ENCODE measurements at places on chromosomes 3 and 15.
A peak's percentile ranks its signal among the peaks of the same experiment; 100 is the strongest.

GRCh38 chr3:24838533-24838932 lies 343.9 kb upstream of the THRB start:
- no peak for DNase-seq

- no peak for DNase-seq
Observed at GRCh38 chr3:13308380-13308801, 111.7 kb downstream of the NUP210 start.

- no peak for DNase-seq
Observed at GRCh38 chr15:63425426-63425985, 43.9 kb upstream of the CA12 start.

DNA sequence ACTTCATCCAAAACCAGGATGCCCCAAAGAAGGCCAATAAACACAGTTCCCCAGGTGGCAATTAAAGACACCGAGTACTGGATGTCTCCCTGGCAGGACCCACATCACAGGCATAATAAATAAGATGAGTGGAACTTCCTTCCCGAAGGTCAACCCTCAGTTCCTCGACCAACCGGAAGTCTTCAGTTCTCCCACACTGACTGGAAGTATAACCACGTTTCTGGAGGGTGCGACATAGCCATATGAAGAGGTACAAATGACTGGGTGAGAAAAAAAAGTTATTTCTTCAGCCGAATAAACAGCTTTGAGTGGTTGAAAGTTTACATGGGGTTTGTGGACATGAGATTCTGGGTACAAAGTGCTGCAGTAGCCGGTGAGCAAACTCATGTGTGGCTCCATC lies 34.6 kb upstream of the MUC13 start:
- no peak for DNase-seq

DNA sequence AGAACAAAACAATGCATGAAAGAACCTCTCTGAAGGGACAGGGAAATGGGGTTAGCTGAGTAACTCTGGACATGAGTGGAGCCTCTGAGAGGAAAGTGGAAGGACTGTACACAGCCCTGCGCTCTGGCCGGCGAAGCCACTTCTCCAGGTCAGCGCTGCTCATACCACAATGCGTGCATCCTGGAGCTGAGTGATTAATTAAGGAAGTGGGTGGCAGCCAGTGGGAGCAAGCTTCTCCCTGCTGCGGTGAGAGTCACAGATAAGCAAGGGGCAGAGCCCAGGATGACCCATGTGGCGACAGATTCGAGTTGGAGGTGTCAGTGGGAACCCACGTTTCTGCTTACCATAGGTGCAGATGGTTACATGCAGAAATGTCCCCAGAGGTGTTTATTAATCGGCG lies 48.0 kb downstream of the KLF15 start:
- no peak for DNase-seq

DNA sequence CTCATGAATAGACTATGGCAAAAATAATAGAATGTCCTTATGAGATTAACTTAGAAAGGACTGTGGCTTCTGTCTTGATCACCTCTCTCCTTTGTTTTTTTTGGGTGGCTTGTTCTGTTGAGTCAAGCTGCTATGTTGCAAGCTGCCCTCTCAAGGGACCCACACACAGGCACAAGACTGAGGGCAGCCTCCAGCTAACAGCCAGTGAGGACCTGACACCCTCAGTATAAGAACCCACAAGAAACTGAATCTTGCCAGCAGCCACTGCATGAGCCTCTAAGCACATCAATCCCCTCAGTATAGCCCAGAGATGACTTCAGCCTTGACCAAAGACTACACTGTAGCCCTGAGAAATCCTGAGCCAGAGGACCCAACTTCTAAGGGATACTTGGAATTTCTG lies 361.1 kb downstream of the MCTP2 start:
- DNase-seq: no peak

DNA sequence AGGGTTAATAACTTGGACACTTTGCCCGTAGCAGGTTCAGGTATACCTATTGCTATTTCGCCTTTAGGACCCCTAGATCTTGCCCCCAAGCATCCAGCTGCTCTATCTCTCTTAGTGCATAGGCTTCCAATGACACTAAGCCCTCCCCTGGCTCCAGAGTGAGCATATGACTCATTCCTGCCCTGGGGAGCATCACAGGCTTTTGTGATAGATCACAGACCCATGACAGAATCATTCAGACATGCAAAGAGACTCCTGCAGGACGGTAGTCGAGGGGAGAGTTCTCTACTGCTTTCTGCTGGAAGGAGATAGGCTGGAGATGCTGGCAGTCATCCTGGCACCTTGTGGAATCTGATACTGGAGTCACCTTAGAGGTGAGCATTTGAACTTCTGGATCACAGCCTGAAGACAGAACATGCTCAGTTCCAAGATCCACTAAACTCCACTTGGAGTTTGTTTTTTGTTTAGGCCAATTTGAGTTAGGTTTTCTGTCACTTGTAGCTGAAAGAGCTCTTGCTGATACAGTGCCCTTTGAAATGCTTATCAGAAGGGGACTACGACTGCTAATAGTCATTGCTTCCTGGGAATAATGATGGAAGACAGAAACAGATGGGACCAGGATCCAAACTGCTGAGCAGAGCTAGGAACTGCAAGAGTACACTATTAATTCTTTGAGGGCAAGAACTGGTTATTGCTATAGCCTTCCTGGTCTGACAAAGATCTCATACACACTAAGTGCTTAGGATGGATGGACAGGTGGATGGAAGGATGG lies 11.0 kb downstream of the LYSMD2 start:
- DNase-seq: peak; percentile 55

DNA sequence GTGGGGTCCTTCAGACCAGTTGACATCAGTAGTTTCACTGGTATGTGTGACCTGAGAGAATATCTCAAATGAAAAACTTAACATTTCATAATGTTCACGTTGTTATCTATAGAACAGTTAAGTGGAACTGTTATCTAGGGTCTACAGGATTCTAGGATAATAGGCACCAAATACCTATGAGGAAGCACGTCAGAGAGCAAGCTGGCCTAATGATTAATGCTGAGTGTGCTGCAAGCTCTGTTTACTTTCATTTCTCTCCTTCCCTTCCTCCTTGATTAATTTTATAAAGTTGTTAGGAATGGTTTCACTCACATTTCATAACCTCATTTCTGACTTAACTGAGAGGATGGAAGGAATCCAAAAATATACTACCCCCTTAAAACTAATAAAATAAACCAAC lies 362.5 kb upstream of the ZNF717 start:
- DNase-seq: no peak

DNA sequence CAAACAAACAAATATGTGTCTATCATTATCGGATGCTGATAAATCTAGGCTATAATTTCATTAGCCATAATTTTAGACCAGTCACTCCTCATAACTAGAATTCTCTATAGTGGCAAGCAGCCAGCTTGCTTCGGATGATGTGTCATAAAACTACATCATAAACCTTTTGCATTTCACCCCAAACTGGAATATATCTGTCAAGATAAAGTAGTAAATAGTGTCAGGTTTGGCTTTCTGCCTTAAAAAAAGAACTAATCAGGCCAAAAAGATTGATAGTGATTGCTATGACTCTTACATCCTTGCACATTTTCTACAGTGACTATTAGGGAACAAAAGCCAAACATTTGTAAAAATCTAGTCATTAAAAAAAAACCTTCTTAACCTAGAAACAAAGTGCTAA lies 51.0 kb downstream of the DPPA2 start:
- no peak for DNase-seq

GRCh38 chr15:75036212-75036616 lies 12.8 kb downstream of the PPCDC start:
- no peak for DNase-seq

- DNase-seq: no peak
Observed at GRCh38 chr3:78204977-78205376, 1165.1 kb downstream of the ROBO2 start.

- no peak for DNase-seq
Observed at GRCh38 chr3:133077688-133078087, 39.5 kb downstream of the TMEM108 start.

GRCh38 chr3:184383033-184383740 lies 3.3 kb downstream of the CHRD start:
- DNase-seq: no peak

- DNase-seq: no peak
Observed at GRCh38 chr3:87084868-87085267, 93.9 kb upstream of the VGLL3 start.

- no peak for DNase-seq
Observed at GRCh38 chr3:149592758-149593240, 65.0 kb downstream of the WWTR1 start.

DNA sequence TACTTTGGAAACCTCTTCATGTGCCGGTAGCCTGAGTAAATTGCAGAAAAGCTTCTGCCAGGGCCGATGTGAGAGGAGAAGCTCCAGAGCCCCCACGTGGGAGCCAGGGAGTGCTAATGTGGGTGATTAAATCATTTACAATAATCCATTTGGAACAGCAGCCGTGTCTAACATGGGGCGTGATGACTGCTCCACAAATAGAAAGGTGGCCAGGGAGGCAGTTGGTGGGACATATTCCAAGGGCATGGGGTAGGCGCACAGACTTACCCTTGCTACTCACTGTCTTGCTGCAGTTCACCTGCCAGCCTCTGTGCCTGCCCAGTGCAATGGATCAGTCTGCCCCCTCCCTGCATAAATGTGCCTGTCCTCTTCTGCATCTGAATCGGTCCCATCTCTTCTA lies 39.3 kb upstream of the INSYN1 start:
- no peak for DNase-seq

DNA sequence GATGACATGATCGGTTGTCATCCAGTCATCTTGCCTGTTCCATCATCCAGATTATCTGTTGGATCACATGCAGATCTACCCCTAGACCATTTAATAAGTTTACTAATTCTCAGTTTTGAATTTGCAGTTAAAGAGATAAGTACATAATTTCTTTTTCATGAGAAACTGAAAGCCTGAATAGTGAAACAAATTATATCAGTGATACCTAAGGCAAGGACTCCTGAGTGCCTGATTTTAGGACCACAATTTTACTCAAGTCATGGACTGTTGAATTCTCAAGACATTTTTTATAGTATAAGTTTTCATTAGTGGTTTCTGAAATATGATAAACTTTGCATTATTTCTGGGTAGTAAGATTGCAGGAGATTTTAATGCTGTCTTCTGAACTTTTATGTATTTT lies 13.2 kb downstream of the SIDT1 start:
- no peak for DNase-seq

DNA sequence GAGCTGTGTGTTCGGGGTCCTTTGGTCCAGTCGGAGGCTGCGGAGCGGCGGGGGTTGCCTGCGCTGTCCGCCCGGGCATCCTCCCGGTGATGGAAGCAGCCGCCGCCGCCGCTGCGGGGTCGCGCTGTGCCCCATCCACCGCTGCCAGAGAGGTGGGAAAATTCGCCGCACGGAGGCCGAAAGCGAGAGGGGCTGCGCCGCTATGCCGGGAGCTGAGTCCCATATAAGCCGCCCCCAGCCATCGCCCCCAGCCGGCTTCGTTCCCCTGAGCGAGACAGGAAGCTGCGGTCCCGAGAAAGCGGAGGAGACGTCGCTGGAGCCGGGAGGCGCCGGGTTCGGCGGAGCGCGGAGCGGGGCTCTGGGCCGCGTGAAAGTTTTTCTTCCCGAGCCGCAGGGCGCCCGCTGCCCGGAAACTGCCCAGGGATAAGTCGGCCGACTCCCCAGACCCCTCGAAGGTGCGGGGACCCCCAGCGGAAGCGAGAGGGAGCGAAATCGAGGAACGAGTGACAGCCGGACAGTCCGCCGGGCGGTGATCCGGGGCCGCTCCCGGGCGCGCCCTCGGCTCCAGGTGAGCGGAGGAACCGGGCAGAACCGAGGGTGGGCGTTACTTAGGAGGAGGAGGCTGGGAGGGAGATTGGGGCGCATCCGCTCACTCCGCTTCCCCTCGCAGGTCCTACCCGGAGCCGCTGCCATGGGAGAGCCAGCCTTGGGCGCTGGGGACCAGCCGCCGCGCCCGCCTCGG lies 574 bp downstream of the CHST2 start:
- no peak for DNase-seq

GRCh38 chr3:193977622-193978021 lies 158.3 kb upstream of the HES1 start:
- no peak for DNase-seq

DNA sequence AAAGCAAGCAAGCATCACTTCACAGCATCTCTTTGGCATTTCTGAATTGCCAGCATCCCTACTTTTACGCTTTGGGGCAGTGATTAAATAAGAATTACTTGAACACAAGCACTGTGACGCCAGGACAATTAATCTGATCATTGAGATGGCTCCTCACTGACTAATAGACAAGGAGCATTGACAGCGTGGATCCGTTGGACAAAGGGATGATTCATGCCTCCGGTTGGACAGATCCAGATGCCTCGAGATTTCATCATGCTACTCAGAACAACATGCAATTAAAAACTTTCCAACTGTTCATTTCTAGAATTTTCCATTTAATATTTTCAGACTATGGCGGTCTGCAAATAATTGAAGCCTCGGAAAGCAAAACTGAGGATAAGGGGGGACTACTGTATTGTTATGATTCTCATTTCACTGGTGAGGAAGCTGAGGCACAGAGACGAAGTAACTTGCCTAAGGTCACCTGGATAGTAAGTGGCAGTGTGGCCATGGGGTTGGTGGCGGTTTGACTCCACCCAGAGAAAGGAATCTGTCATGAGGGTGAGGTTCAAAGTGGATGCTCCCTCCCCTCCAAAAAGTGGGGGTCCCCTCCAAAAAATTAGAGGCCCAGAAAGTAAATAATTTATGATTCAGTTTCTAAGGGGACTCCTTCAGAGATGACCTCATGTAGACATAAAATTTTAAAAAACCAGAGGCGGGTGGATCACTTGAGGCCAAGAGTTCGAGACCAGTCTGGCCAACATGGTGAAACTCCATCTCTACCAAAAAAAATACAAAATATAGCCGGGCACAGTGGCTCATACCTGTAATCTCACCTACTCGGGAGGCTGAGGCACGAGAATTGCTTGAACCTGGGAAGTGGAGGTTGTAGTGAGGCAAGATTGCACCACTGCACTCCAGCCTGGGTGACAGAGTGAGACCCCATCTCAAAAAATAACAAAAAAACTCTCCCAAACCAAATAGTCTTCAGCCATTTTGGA lies 12.3 kb upstream of the PGPEP1L start:
- DNase-seq: no peak

GRCh38 chr15:69398491-69398891 lies 15.7 kb upstream of the KIF23 start:
- no peak for DNase-seq

DNA sequence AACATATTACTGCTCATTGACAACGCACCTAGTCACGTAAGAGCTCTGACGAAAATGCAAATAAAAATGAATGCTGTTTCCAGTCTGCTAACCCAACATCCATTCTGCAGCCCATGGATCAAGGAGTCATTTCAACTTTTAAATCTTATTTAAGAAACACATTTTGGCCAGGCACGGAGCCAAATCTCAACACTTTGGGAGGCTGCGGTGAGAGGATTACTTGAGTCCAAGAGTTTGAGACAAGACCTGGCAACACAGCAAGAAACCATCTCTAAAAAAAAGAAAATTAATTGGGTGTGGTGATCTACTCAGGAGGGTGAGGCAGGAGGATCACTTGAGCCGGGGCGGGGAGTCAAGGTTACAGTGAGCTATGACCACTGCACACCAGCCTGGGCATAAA lies 22.4 kb upstream of the TM4SF19 start:
- no peak for DNase-seq
